ENCODE measurements at places on chromosomes 5 and 9. TPM values are rescaled to one million over a fixed set of nuclear protein-coding genes. Genes with fewer than 3 reads are reported as not detected.

DNA sequence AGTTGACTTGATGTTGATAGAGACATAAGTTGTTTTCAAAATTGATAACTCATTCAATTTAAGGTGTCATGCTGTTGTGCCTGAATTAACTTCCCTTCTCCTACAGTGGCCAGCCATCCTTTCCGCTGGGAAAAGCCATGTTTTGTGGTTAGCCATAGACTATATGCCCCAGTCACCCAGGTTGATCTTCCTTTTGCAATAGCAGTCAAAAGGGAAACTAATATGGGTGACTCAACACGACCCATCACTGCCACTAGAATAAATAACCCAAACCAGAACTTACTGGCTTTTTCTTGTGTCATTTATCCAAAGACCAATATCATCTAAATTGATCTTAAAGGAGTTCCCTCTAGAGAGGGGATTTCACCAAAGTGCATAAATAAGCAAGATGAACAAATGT lies 87.4 kb downstream of the PTCD2 start:
- H3K4me1 ChIP-seq, result no peaks in the 10 kb centered on the region
- no peaks in the 10 kb centered on the region for H3K36me3 ChIP-seq

GRCh38 chr9:20591223-20591622 lies 31.1 kb downstream of the MLLT3 start:
- H3K4me1 ChIP-seq, result peaks cover 36% of the 10 kb centered on the region
- no peak overlapping the region for H3K27ac ChIP-seq
- H3K36me3 ChIP-seq, result no peaks in the 10 kb centered on the region
- DNase-seq, result no peak
- H3K27me3 ChIP-seq, result no peaks in the 10 kb centered on the region

GRCh38 chr5:95018511-95018910 lies 266.4 kb downstream of the MCTP1 start:
- DNase-seq, result no peak
- H3K36me3 ChIP-seq, result no peaks in the 10 kb centered on the region
- no peaks in the 10 kb centered on the region for H3K4me1 ChIP-seq
- no peaks in the 10 kb centered on the region for H3K27me3 ChIP-seq

GRCh38 chr5:90601468-90601867 lies 42.9 kb downstream of the ADGRV1 start:
- H3K4me1 ChIP-seq, result no peaks in the 10 kb centered on the region
- no peak overlapping the region for H3K4me3 ChIP-seq
- H3K27ac ChIP-seq, result no peak overlapping the region
- no peaks in the 10 kb centered on the region for H3K36me3 ChIP-seq

GRCh38 chr5:62315376-62316175 lies 9.6 kb downstream of the KIF2A start:
- no peak overlapping the region for H3K27ac ChIP-seq
- no peak for DNase-seq
- H3K4me1 ChIP-seq, result peaks cover 12% of the 10 kb centered on the region
- H3K36me3 ChIP-seq, result no peaks in the 10 kb centered on the region
- no peaks in the 10 kb centered on the region for H3K27me3 ChIP-seq
- no peak overlapping the region for H3K4me3 ChIP-seq

GRCh38 chr9:2502760-2503159 lies 118.8 kb upstream of the VLDLR start:
- no peak for DNase-seq
- H3K27me3 ChIP-seq, result no peaks in the 10 kb centered on the region
- no peak overlapping the region for H3K27ac ChIP-seq
- no peaks in the 10 kb centered on the region for H3K4me1 ChIP-seq
- H3K36me3 ChIP-seq, result no peaks in the 10 kb centered on the region

DNA sequence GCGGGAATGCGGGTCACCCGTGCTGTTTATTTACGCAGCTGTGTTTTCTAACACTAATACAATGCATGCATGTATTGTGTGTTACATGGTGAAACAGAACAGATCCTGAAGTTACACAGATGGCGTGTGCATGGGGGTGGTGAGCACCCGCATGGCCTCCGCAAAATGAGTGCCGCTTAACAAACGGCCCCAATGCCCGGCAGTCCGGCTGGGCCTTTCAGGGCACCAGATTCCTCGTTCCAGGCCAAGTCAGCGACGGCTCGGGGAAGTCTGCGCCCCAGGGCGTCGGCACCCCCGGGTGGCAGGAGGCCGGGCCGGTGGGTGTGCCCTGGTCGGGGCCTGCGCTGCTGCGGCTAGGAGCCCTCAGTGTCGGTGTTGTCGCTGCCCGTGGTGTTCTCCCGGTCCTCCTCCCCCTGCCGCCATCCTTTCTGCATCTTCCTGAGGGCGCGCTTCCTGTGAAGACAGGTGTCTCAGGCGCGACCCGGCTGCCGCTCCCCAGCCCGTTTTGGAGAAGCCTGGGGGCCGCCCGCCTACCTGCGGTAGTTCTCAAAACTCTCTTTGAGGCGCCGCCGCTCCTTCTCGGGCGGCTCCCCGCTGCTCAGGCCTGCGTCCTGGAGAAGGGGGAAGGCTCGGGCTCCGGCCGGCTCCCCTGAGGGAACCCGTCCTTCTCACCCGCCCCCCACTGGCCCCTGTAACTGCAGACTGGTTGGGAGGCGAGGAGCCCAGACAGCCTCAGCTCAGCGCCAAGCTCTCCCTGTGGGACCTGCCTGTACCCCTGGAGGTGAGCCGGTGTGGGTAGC lies 605 bp upstream of the DNLZ start:
- H3K27me3 ChIP-seq, result peaks cover 6% of the 10 kb centered on the region
- H3K4me3 ChIP-seq, result peak overlapping the region; percentile 97
- no peak overlapping the region for H3K27ac ChIP-seq
- no peaks in the 10 kb centered on the region for H3K36me3 ChIP-seq
- DNase-seq, result no peak
- H3K4me1 ChIP-seq, result peaks cover 34% of the 10 kb centered on the region

DNA sequence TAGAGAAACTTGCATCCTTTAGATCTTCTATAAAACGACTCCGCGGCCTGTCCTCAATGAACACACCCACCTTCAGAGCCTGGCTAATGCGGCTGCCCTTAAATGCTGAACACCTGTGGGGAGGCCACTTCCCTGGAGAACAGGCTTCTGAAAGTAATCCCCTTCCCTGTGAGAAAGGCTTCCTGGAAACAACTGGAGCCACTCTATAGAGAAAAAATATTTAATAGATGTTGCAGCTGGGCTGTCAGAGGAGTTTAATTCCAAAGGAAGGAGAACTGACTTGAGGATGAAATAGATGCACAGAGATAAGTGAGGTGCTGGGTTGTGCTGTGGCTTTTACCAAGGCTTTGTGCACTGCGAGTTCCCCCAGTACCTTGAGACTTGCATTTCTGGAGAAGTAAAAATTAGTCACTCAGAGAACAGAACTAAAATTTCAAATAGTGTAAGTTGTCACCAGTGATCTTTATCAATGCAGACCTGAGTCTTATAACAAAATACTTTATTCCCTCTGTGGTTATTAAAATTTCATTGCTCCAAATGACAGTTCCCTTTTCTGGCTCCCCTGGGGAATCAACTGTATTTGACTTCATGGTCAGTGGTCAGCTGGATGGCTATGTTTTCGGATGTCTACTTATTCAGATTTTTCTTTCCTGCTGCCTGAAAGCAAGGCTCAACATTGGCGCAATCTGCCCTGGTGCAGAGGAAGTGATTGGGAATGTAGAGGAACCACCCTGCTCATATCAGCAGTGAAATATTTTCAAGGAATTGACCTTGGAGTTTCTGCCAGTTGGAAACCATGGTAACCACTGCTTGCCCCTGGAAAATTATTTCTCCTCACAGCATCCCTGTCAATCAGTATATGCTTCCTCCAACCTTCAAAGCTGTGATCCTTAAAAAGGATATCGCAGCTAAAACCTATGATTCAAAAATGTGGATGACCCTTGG lies 238.8 kb downstream of the SMARCA2 start:
- no peaks in the 10 kb centered on the region for H3K4me1 ChIP-seq
- no peak overlapping the region for H3K4me3 ChIP-seq
- no peaks in the 10 kb centered on the region for H3K36me3 ChIP-seq
- H3K27ac ChIP-seq, result no peak overlapping the region

CNTFR gene
- 12.9 TPM for total RNA-seq

CDH6 gene
- 1.6 TPM for total RNA-seq

S1PR3 gene
- total RNA-seq, result 33.0 TPM

CEP72 gene
- total RNA-seq, result 5.0 TPM

ADCY2 gene
- 4.4 TPM for total RNA-seq

IPPK gene
- 5.7 TPM for total RNA-seq

NUTM2F gene
- total RNA-seq, result not detected

DNA sequence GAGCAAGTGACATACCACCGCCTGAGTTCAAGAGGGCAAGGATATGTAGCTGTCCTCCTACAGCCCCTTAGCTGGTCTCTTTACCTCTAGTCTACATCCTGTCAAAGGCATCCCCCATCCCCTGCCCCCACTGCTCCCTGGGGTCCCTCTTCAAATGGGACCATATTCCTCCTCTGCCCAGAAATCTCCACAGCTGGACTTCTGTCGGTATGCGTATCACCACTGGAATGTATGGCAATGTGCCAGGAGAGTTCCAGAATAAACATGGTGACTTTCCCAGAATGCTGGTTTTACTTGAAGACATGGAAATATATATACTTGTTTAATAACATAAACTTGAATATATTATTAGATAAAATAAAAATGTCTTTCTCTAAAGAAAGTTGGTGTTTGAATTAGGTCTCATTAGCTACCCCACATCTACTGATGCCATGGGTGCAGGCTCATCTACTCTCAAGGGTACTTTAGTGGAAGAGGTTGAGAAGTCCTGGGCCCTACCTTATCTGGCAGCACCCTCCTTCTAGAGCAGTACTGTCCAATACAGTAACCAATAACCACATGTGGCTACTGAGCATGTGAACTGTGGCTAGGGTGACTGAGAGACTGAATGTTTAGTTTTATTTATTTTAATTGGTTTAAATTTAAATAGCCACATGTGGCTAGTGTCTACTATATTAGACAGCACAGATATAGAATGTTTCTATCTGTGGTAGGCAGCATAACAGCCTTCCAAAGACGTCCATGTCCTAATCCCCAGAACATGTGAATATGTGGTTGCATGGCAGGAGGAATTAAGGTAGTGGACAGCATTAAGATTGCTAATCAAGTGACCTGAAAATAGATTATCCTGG lies 181.7 kb upstream of the SLC30A5 start:
- no peaks in the 10 kb centered on the region for H3K4me1 ChIP-seq
- no peak overlapping the region for H3K27ac ChIP-seq
- DNase-seq, result no peak
- no peaks in the 10 kb centered on the region for H3K27me3 ChIP-seq
- H3K36me3 ChIP-seq, result no peaks in the 10 kb centered on the region

DNA sequence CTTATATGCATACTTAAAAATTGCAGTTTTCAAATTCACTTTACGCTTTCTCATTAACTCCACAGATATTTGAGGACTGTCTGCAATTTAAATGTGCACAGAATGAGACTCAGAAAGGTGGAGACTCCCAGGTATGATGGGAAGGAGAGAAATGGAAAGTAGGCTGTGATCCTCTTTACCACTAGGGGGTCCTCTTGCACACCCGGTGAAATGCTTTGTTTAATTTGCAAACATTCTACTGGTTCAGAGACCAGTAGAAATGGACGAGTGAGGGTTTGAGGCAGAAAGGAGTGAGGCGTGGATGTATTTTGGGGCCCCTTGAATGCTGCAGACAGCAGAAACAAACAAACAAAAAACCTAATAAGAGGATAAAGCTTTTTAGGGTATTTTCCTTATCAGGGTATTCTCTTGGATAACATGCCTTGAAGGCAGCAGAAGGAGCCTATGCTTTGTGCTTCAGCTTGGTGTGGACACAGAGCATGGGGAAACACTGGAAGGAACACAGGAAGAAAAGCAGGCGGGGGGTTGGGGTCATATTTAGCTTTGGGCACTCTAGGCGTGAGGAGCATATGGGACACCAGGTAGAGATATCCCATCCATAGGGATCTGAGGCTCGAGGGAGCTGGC lies 410.1 kb downstream of the DMRT2 start:
- H3K27ac ChIP-seq, result no peak overlapping the region
- H3K27me3 ChIP-seq, result no peaks in the 10 kb centered on the region
- H3K36me3 ChIP-seq, result no peaks in the 10 kb centered on the region
- H3K4me1 ChIP-seq, result no peaks in the 10 kb centered on the region
- H3K4me3 ChIP-seq, result no peak overlapping the region

DNA sequence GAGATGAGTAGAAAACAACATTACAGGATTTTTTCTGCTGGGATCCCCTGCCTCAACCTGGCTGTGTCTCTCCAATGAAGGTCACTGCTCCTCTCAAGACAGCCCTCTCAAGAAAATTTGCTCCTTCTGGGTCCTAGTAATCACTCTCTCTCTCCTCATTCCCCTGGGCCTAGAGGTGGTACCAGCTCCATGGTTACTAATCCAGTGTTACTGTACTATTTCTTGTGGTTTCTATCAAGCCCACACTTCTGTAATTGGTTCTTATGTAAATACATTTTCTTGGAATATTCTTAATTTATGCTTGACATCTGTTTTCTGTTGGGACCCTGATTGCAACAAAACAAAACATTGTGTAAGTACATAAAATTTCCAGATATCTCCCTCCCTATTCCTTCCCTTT lies 123.8 kb upstream of the RORB start:
- no peak overlapping the region for H3K4me3 ChIP-seq
- no peaks in the 10 kb centered on the region for H3K4me1 ChIP-seq
- DNase-seq, result no peak
- H3K27ac ChIP-seq, result no peak overlapping the region
- H3K27me3 ChIP-seq, result no peaks in the 10 kb centered on the region

LECT2 gene
- total RNA-seq, result not detected

GHR gene
- total RNA-seq, result 9.1 TPM

DNA sequence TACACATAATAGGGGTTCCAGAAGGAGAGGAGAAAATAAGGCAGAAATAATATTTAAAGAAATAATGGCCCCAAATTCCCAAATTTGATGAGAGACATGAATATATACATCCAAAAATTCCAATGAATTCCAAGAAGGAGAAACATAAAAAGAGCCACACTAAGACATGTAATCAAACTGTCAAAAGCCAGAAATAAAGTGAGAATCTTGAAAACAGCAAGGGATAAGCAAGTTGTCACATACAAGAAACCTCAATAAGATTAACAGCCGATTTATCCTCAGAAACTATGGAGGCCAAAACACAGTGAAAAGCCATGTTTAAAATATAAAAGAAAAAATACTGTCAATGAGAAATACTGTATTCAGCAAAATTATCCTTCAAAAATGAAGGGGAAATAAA lies 14.5 kb downstream of the CATSPER3 start:
- H3K36me3 ChIP-seq, result no peaks in the 10 kb centered on the region
- H3K4me3 ChIP-seq, result no peak overlapping the region
- no peak overlapping the region for H3K27ac ChIP-seq
- no peaks in the 10 kb centered on the region for H3K4me1 ChIP-seq
- no peaks in the 10 kb centered on the region for H3K27me3 ChIP-seq
- no peak for DNase-seq
